ENCODE measurements at places on chromosomes 11 and 22. TPM values are rescaled to one million over a fixed set of nuclear protein-coding genes. Genes with fewer than 3 reads are reported as not detected.

Gene KRTAP5-1
- not detected for total RNA-seq

Gene IFITM10
- not detected for total RNA-seq

Gene HIKESHI
- total RNA-seq: 76.8 TPM

Gene RPLP2
- total RNA-seq: 518 TPM

Gene NPAS4
- total RNA-seq: 0.35 TPM

Gene RCN1
- total RNA-seq: 140 TPM

Gene MAP6
- 0.50 TPM for total RNA-seq

Gene MRPL16
- total RNA-seq: 77.4 TPM

Gene NAV2
- total RNA-seq: 42.3 TPM

Gene MS4A6E
- not detected for total RNA-seq
